ENCODE measurements at places on chromosomes 2 and 18.

DNA sequence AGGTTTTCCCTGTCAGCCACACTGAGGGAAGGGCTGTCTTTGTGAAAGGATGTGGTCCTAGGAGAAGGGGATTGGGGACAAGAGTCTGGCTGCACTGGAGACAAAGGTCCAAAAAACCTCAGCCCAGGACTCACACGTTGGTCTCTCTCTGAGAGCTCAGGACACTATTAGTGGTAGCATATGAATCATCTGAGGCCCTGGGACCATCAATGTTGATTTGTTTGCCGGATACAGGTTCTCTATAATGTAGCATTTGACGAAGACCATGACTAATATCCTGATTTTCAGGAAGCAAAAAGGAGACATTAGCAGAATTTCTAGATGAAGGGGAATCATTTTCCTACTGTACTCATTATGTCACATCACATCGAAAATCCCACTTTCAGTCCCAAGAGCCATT is 22.2 kb upstream of the DNAH6 start:
- DNase-seq: no peak

- DNase-seq: no peak
These were observed 106.1 kb downstream of the ZNF516 start for GRCh38 chr18:76388891-76389423.

- no peak for DNase-seq
These were observed 7.6 kb upstream of the ONECUT2 start for GRCh38 chr18:57427429-57428201.

- DNase-seq: no peak
These were observed 90.1 kb downstream of the CHN1 start for GRCh38 chr2:174914853-174915760.

DNA sequence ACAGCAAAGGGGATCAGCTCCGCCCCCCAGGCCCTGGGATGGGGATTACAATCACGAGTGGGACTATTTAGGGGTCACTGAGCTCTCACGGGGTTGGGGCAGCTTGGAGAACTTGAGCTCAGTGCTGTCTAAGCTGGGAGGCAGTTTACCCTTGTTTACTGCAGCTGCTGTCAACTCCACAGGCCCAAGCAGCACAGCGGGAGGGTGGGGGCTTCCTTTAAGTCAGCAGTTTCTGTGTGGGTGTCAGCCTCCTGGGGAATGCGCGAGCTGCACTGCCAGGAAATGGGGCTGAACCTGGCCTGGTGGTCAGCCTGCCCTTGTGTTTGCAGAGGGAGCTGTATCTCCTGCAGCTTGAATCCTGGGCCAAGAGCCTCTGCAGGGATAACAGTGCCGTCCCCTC is 29.8 kb downstream of the TOGARAM2 start:
- no peak for DNase-seq

- no peak for DNase-seq
These were observed 1304.4 kb upstream of the ACVR2A start for GRCh38 chr2:146540271-146540932.

DNA sequence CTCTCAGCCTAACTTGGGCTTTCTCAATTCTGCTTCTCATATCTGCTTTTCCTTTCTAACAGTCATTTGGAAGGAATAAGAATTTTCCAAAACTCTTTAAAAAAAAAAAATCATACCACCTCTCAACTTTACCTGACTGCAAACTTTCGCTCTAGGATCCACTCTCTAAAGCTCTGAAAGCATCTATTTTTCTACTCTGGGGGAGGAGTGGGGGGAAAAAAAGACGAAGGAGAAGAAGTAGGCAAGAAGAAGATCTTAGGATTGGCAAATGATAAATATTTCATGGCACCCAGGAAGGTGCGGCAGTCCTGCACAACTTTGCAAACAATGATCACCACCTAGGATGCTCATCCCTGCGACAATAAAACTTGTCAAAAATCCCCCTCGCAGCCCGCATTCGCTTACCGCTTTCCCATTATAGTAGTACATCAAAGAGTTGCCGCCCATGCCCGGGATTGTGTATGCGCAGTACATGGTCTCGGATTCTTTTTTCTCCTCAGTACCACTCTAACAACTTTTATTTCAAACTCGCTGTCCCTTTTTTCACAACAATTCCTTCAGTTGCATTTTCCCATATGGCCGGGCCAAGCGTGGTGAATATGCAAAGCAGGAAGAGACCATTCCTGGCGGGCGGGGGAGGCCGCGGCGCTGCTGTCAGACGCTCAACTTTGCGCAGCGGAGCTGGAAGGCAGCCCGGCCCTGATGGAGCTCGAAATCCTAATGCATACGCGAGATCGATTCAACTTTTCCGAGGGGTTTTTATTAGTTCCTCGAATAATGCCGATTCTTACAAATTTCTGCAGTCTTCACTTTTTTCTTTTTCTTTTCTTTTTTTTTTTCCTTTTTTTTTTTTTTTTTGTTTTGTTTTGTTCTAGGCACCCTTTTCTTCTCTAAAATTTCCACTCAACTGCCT is 266.5 kb downstream of the TCF4 start:
- no peak for DNase-seq

- no peak for DNase-seq
These were observed 86.8 kb upstream of the HAAO start for GRCh38 chr2:42879121-42879705.

DNA sequence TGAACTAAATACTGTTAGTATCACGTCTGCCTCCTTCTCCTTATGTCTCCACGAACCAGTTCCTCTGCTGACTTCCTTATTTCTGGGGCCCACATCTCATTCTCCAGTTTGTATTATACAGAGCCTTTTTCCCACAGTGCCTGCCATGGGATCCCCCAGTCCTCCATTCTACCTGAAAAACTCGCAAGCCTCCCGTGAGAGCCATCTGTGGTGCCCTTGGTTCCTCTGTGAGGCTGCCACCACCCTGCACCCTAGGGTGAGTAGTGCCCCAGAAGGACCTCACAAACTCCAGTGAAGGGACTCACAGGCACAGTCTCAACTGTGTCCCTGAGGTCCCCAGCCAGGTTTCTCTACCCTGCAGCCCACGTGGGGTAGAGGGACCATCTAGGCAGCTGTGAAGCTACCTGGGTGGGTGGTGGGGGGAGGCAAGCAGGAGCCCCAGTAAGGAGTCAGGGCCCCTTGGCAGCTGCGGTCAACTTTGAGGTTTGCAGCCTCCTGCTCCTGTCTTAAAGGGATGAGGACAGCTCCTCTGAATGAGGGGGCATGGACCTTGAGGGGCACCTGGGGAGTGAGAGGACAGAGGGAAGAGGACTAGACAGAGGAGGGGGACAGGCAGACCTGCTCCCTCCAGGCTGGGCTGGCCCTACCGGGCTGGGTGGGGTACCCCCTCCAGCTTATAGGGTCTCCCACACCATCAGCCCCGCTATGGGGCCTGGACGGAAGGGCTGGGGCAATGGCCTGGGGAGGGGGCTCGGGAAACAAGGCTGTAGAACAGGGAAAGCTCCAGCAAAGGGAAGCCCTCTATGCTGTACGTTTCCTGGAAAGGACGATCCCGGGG is 1.0 kb downstream of the PSTPIP2 start:
- no peak for DNase-seq

- DNase-seq: no peak
These were observed 95.9 kb downstream of the CRIM1 start for GRCh38 chr2:36451512-36451911.

GRCh38 chr2:8573234-8573941 is 108.5 kb upstream of the ID2 start:
- no peak for DNase-seq

GRCh38 chr18:79102886-79103285 is 33.7 kb downstream of the ATP9B start:
- DNase-seq: no peak

DNA sequence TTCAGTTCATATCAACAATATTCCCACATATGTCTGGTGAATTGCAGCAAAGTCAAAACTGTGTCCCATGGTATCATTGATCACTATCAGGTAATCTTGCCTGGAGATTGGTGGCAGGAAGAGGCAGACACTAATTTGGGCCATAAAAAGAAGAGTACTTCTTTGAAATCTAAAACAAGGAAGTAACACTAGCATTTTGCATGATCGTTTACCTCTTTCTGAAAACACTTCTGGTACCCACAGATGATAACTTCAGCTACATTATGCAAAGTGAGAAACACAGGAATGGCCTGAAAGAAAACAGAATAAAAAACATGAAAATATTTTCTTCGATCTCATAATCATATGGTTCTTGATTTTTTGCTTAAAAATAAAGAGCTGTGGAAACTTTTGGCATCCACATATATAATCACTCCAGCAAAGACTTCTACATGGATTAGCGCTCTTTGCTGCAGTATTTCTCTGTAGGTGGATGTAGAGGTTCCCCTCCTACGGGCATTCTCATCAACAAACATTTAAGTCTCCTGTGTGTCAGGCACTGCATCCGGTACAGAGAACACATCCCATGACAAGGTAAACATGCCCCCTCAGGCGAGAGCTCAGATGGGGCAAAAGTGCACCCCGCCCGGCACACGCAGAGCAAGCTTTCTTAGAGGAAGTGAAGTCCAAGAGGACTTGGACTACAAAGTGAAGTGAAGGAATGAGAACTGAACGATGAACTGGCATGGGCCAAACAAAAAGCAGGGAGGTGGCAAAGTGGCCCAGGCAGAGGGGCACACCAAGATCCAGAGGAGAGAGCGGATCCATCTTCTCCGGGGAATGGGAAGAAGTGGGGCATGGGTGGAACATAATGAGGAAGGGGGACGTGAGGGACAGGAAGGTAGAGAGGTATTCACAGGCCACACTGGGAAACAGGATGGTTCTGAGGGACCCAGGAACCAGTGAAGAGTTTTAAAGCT is 68.0 kb upstream of the RIOK3 start:
- no peak for DNase-seq

DNA sequence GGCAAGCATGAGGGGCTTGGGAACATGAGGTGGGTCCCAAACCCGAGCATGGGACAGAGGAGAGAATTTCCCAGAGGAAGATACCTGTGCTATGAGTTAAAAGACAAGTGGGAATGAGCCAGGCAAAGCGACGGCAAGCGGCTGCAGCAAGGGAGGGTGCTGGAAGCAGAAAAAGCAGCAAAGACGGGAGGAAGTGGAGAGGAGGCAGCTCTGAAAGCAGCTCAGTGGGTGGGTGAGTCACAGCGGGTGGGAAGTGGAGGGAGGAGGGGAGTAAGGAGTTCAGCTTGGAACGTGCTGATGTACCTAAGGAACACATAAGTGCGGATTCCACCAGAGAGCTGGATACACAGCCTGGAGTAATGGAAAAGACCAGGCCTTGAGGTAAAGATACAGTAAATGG is 41.4 kb downstream of the THUMPD2 start:
- DNase-seq: peak; percentile 53

DNA sequence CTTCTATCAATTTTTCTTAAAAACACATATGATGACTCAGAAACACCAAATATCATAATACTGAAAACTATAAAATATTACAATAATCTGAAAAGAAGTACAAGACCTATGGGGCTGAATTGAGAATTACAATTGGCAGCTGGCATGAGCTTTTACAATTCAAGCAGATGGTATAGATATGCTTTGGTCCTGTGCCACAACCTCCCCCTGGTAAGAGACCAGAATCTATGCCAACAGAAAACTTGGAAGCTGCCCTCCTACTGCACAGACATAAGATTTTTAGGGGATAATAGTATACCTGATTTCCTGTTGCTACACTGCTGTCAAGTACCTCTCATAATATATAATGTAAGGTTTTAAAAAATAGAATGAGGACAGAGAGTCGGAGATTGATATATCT is 46.8 kb upstream of the CDH7 start:
- no peak for DNase-seq

DNA sequence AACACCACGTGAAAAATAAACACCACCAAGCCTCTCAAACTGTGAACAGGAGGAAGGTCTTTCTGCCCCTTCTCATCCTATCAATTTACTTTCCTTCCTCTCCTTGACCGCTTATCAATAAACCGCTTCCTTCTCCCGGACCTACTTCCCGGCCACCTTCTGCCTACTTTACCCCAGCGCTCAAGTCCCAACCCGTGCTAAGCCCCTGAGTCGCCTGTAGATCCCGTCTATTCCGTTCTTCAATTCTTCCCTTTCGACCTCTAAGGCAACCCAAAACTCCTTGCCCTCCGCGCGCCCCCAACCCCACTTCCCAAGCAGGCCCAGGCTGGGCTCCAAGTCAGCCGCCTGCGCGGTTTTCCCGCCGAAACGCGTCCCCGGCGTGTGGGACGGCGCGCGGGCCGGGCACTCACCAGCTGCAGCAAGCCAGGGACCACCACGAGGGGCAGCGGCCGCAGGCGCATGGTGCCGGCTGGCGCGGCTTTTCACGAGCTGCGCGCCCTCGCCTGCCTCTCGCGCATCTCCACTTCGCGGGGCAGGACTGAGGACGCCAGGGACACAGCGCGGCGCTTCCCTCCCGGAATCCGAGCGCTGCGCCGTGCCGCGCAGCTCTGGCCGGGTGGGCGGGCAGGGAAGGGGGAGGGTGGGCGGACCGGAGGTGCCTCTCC is at the start of gene NXPH2:
NXPH2 (minus strand) TSS at position 610 of the 665 bp plus-strand sequence; CDS start at position 461, 149 bp downstream.
- no peak for DNase-seq

- no peak for DNase-seq
These were observed 473.0 kb upstream of the TNP1 start for GRCh38 chr2:217332866-217333265.

- no peak for DNase-seq
These were observed 498.3 kb upstream of the SYT4 start for GRCh38 chr18:43775591-43775990.

DNA sequence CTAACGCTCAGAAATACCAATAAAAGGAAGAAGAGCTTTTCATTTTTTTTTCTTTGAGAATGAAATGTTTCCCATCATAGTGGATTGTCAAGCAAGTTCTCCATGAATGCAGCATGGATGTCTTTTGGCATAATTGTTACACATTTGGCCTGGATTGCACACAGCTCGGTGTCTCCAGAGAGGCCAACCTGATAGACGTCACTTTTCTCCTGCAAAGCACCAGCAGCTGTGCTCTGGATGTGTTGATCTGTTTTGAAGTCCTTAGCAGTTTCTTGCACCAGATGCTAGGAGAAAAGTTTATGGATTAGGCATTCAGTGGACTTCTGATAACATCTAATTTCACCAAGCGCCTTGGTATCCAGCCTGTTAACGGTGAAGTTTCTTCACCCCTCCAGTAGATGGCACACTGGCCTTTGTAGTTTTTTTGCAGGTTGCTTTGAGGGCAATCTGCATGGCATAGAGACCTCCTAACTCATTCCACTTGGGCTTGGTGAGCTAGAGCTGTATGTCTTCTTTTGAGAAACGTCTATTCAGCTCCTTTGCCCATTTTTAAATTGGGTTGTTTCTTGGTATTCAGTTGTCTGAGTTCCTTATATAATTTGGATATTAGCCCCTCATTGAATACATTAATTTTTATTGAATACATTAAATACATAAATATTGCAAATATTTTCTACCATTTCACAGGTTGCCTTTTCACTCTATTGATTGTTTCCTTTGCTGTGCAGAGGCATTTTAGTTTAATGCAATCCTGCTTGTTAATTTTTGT is 59.7 kb downstream of the PTH2R start:
- DNase-seq: no peak

- no peak for DNase-seq
These were observed 79.0 kb downstream of the CIB4 start for GRCh38 chr2:26561918-26562810.

DNA sequence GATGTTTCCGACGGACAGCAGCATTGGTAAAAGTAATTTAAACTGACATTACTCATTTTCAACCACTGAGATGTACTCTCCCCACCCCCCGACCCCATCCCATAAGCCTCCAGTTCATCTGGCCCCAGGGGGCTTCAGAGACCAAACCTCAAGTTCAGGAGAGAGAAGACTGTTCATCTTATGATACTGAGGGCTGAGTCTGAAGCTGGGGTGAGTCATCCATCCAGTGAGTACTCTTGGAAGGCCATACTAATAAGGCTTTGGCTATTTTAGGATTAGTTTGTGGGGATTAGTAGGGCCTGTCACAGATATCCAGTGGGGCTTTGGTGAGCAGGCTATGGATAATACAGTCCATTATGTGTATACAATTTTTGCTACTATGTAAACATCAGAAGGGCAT is 125.3 kb upstream of the APCDD1 start:
- DNase-seq: no peak

- DNase-seq: no peak
These were observed 1.9 kb downstream of the WDR12 start for GRCh38 chr2:202909394-202910192.

Measured in AG04449 (cell line).